ENCODE measurements at places on chromosomes 7 and 10.
A peak's percentile ranks its signal among the peaks of the same experiment; 100 is the strongest.

GRCh38 chr10:96470116-96470743 is 43.5 kb downstream of the TLL2 start:
- DNase-seq: peak; percentile 35

GRCh38 chr7:1237704-1238255 is 5.1 kb downstream of the UNCX start:
- no peak for DNase-seq

GRCh38 chr7:106165337-106165736 is 53.2 kb upstream of the SYPL1 start:
- DNase-seq: peak; percentile 92

DNA sequence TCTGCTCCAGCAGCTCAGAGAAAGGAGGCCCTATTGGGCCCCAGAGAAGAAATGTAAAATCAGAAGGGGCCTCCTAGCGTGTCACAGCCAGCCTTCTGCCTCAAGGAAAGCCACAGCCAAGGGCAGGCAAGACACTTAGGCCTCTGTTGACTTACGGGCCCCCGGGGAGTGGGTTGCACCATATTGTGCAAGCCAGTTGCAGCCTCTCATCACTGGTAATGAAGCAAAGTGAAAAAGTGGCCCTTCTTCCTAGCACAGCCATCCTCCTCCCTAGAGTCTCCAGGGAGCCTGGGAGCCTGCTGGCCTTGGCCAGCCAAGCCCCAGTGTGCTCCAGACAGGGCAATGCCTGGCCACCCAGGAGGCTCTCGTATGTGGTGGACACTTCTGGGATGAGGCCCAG is 56.2 kb upstream of the GDF10 start:
- DNase-seq: no peak

- DNase-seq: no peak
These were observed 93.1 kb upstream of the EFCAB10 start for GRCh38 chr7:105674200-105674920.

- DNase-seq: peak; percentile 29
These were observed 55.3 kb upstream of the YAE1 start for GRCh38 chr7:39510864-39511354.

- no peak for DNase-seq
These were observed 336.0 kb downstream of the ADARB2 start for GRCh38 chr10:1401071-1401965.

DNA sequence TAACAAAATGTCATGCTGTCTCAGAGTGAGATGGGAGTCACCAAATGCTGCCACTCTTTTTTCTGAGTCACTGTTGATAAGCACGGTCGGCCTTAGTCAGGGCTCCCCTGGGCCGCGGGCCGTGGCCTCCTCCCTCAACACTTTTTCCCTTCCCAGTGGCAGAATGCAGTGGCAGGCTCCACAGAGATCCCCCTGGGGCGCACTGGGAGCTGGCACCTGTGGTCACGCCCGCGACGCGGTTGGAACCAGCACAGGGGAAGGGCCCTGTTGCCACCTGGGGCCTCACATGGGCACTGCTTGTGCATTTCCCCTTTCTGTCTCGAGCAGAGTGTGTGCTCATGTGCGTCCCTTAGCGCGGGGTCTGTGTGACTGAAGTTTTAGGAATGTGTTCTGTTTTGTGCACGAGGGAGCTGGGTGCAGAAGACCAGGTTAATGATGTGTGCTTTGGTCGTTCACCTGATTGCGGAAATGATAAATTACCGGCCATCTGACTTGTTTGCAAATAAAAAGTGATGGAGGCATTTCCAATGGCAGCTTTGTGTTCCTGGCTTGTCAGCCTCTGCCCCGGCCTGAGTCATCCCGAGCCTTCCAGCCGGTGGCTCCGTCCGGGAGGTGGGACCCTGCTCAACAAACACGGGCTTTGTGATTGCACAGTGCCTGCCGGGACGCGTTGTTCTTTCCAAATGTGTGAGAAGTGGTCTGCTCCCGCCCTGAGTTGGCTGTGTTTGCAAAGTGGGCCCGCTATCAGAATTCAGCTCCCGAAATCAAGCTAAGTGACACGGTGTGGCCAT is 100.7 kb downstream of the NKX6-2 start:
- peak; percentile 24 for DNase-seq

DNA sequence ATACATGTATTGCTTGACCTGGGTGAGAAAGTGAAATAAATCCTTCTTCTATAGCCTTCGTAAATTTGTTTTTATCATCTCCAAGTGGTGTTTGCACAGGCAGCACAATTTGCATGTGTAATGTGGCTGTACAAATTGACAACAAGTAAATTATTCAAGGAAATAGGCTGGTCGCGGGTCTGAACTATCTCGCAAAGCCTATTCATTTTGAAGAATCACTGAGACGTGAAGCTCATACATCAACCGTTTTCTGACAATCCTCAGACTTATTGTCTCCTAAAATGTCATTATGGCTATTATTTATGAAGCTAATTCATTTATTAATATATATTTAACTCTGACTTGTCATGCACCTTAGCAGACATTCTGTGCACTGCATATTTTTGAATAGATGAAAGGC is 16.2 kb upstream of the FAM204A start:
- DNase-seq: no peak

- no peak for DNase-seq
These were observed 88.4 kb upstream of the EEPD1 start for GRCh38 chr7:36064676-36065075.

DNA sequence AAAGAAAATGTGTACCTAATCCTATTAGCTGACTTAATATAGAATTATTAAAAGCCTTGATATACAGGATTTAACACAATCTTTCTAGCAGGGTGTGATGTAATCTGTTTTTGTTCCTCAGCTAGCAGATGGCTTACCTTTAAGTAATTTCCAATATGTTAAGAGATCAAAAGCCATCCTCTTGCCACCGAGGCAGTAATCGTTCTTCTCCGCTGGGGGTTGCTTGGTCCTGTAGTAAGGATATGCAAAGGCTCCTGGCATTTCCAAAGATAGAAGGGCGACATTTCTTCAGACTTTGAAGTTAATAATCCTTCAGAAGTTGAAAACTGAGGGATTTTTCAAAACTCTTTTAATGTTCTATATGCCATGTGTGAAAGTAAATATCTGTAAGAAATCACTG is 156.4 kb downstream of the FZD1 start:
- DNase-seq: no peak

DNA sequence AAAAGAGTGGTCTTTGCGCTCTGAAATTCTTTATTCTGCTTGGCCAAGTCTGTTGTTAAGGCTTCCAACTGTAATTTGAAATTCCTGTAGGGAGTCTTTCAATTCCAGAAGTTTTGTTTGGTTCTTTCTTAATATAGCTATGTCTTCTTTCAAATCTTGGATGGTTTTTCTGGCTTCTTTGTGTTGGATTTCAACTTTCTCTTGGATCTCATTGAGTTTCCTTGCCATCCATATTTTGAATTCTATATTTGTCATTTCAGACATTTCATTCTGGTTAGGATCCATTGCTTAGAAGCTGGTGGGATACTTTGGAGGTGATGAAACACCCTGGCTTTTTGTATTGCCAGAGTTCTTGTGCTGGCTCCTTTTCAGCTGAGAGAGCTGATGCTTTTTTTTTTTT is 55.5 kb downstream of the ZNF783 start:
- DNase-seq: no peak

GRCh38 chr7:82726038-82726800 is 282.6 kb upstream of the CACNA2D1 start:
- no peak for DNase-seq

- DNase-seq: peak; percentile 75
These were observed 58.5 kb downstream of the ABCB4 start for GRCh38 chr7:87416682-87417587.

- DNase-seq: no peak
These were observed 11.1 kb downstream of the MSRB2 start for GRCh38 chr10:23106331-23107072.

- no peak for DNase-seq
These were observed 94.2 kb upstream of the ABCB5 start for GRCh38 chr7:20521243-20521642.

GRCh38 chr7:94618126-94618525 is 37.8 kb downstream of the SGCE start:
- no peak for DNase-seq

DNA sequence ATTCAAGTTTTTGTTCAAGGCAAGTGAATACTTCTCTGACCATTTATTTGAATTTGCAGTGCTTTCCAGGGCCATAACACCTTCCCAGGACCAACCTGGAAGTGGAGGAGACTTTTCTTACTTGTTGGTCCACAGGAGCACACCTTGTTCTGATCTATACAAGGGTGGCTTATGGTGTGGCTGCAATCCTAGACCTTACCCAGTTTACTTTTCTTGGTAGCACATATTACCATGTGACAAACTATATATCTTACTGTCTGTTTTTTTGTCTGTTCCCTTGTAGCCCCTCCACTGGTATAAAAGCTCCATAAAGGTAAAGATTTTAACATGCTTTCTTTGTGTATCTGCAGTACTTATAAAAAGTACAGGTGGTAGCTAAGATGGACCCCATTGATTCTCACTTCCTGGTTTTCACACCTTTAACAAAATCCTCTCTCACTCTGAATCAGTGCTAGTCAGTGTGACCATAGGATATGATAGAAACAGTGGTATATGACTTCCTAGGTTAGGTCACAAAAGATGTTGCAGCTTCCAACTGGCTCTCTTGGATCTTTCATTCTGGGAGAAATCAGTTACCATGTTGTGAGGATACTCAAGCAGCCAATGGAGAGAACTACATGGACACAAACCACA is 5.6 kb upstream of the ASB4 start:
- DNase-seq: no peak

DNA sequence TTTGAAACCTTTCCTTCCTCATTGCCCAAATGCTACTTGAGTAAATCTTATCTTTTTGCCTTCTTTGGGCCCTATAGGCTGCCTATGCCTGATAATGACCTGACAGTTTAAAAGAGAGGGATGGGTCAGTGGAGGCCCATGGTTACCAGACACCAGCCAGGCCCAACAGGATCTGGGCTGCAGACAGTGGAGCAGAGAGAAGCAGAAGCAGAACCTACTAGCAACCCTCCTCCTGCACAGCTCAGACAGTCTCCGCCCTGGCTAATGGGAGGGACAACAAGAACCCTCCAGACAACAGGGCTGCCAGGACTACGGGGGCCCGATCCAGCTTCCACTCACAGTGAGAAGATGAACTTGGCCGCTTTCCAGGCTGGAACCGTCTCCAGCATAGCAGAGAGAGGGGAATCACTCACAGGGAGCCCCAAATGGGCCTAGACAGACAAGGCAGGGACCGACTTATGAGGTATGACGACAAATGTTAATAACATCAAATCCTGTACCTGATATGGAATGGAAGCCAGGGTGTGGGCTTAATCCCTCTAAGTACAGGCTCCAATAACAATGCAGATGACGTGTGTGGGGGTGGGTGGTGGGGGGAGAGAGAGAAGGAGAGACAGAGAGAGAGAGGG is 31.7 kb upstream of the DGKI start:
- peak; percentile 72 for DNase-seq

- DNase-seq: no peak
These were observed 166.2 kb downstream of the PTPN20 start for GRCh38 chr10:47077386-47077785.

- DNase-seq: peak; percentile 77
These were observed 163.3 kb downstream of the RPS24 start for GRCh38 chr10:78196964-78197363.

- peak; percentile 63 for DNase-seq
These were observed 452 bp downstream of the ATE1 start for GRCh38 chr10:121927318-121927840.

DNA sequence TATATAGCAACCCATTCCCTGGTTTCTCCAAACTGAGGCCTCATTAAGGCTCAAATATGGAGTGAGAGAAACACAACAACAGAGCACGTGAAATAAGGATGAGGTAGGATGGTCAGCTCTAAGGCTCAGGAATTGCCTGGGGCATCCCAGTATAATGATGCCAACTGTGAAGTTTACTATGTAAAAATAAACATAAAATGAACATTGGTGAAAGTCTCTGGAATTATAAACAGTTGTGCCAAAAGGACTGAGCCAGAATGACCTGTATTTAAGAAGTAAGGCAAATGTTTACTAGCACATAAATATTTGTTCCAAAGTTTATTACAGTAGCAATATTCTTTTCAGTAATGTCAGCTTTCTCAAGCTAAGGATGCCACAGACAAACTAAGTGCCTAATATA is 64.6 kb downstream of the ZNF680 start:
- DNase-seq: no peak

GRCh38 chr10:33968983-33969382 is 634.5 kb upstream of the NRP1 start:
- DNase-seq: no peak

- DNase-seq: no peak
These were observed 68.6 kb downstream of the PON1 start for GRCh38 chr7:95255691-95256090.

GRCh38 chr10:1652151-1652550 is 85.2 kb downstream of the ADARB2 start:
- DNase-seq: no peak

GRCh38 chr7:50156706-50157105 is 63.7 kb upstream of the ZPBP start:
- DNase-seq: no peak

- DNase-seq: no peak
These were observed 60.4 kb downstream of the HDAC9 start for GRCh38 chr7:18555968-18556367.

- no peak for DNase-seq
These were observed 149.3 kb downstream of the ELFN1 start for GRCh38 chr7:1819259-1819841.

DNA sequence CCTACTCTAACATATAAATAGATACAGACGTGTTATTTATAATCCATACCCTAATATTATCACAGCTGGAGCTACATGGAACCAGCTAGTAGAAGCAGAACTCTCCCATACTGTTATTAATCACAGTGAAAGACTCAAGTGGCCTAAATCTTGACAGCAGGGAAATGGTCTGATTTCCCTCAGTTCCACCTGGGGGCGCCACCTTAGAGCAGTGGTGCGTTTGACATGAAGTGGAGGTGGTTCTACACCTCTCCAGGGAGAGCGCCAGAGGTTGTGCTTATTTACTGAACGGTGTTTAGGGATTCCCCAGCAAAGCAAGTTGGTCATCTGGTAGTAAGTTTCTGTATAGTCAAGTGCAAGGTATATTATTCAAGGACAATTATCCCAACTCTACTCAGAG is 17.6 kb downstream of the DNTT start:
- no peak for DNase-seq

DNA sequence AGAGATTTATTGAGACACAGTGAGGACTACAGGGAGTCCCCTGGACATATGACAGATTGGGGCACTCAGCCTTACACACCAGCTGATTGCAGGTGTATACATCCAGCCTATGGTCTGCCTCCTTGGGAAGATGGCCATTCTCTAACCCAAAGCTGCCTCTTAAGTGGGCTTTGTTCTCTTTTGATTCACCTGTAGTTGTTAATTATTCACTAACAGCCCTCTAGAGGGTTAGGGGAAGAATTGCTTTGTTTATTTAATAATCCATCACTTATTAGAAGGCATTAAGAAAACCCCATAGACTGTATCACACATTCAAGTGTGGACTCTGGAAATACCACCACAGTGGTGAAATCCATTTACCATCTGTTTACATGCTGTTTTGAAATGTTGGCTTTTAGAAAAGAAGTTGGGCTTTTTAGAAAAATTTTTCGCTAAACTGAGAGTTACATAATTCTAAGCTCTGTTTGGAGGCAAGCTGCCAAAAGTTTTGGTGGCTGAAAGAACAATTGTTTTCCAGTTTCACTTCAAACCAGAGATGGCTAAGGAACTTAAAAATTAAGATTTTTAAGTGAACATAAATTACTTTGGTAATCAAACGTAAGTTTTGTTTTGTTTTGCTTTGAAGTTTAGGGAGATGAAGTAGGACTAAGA is 379.1 kb downstream of the ADRA2A start:
- no peak for DNase-seq

GRCh38 chr10:102644646-102645387 is 538 bp downstream of the TRIM8 start:
- DNase-seq: peak; percentile 62

Measured in fibroblast of mammary gland (primary cell).